ENCODE measurements at places on chromosomes 6 and 20.

- no peak for ATAC-seq
Measured at GRCh38 chr6:89775150-89775549, 44.4 kb downstream of the MDN1 start.

DNA sequence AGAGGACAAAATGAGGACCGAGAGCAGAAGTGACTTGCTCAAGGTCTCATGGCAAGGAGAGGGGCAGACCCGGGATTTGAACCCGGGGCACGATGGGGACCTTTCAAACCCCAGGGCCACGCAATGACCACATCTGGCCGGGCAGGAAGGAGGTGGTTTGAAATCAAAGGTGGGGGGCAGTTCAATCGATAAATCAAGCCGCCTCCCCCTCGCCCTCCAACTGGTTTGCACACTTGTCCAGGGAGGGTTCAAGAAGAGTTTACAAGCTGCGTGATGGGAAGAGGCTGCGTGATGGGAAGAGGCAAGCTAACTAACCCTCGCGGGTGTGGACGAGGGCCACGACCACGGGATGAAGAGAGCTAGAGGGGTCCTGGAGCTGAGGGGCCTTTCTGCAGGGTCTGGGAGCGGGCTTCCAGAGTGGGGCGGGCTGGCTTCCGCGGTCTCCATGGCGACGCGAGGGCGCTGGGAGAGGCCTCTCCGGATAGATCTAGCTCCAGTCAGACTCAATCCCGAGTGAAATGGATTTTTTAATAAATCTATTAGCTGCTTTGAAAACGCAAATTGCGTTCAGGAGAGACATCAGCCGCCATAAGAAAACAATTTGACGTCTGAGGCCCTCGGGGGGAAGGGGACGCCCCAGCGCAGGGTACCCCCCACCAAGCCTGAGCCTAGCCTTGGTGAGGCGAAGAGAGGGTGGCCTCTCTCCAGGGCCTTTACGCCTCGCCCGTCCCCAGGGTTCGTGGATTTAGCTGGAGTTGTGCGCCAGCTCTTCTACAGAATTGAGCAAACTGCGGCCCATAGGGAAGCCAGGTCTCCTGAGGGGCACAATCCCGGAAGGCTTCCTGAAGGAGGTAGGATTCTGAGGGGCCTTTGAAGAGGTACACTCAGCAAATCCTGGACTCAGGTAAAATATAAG is 143.9 kb downstream of the GRM4 start:
- peak; percentile 95 for ATAC-seq

GRCh38 chr6:7188492-7188891 is 80.7 kb downstream of the RREB1 start:
- ATAC-seq: no peak

DNA sequence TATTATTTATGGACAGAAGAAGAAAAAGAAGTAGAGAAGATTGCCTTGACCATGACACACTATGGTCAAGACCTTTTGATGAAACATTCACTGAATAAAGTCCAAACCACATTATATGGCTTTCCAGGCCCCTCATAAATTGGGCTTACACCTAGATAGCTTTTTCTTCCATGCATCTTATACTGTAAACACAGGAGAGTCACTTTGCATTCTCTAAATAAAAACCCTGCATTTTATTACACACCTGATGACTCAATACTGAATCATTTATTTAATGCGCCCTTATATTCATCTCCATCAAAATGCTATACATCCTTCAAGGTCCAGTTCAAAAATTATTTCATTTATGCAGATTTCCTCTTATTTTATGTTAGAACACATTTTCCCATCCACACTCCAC is 78.0 kb downstream of the COL21A1 start:
- ATAC-seq: no peak

GRCh38 chr6:135686784-135687301 is 164.7 kb upstream of the PDE7B start:
- ATAC-seq: no peak

DNA sequence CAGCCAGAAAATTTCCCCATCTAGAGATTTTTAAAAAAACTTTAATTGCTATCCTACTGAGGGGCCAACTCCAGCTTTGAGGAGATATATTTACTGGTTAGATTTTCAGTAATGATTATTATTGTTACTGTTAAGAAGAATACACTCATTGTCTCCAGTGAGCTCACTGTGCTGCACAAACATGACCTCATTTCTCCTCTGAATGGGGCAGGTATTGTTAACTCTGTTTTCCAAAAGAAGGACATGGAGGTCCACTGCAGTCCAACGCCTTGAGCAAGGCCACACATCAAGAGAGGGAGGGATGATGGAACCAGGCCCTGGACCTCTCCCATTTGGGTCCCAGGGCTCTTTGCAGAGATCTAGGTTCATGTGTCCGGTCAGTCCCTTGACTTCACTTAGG is 13.9 kb upstream of the SCUBE3 start:
- no peak for ATAC-seq

GRCh38 chr6:52557389-52558265 is 19.2 kb downstream of the TRAM2 start:
- ATAC-seq: peak; percentile 15

- ATAC-seq: no peak
Measured at GRCh38 chr20:64080013-64080812, at the start of gene OPRL1. OPRL1 (plus strand) TSS chr20:64080082; CDS start chr20:64092721, 12,639 bp downstream.

Data from motor neuron (in vitro differentiated cells).